ENCODE measurements at places on chromosomes 6 and 20.

DNA sequence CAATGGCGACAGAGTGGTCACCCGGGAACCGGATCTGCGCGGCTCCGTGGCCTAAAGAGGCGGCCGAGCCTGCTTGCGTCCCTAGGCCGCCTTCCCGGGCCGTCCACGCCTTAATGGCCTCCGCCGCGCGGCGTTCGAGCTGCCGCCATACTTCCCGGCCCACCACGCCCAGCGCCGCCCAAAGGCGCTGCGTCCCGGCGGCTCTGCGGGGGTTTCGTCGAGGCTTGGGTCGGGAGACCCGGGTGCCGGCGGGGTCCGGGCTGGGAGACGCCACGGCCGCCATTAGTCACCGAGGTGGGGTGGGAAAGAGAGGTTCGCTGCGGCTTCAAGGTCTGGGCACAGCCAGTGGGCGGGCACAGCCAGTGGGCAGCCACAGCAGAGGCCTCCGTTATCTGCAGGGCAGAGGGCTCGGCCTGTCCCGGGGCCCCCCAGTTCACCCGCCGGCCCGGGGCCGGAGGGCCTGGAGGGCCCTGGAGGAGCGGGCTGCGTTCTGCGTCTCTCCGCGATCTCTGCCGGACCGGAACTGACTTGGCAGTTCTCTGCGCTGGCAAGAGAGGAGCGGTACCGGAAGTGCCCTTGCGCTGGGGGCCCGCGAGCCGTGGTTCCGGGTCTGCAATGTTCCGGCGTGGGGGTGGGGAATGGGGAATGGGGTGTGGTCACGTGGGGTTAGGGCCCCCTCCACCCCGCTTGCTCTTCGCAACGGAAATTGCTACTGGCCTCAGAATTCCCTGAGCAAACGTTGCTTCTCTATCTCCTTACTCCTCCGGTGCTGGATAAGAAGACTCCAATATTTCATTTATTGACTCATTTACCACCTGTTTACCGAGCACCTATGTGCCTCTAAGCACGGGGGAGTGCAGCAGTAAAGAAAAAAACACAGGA, 82.3 kb downstream of the CNBD2 start:
- peak; percentile 91 for DNase-seq

- no peak for DNase-seq
These were observed 80.3 kb downstream of the TBC1D7 start for GRCh38 chr6:13248053-13248452.

DNA sequence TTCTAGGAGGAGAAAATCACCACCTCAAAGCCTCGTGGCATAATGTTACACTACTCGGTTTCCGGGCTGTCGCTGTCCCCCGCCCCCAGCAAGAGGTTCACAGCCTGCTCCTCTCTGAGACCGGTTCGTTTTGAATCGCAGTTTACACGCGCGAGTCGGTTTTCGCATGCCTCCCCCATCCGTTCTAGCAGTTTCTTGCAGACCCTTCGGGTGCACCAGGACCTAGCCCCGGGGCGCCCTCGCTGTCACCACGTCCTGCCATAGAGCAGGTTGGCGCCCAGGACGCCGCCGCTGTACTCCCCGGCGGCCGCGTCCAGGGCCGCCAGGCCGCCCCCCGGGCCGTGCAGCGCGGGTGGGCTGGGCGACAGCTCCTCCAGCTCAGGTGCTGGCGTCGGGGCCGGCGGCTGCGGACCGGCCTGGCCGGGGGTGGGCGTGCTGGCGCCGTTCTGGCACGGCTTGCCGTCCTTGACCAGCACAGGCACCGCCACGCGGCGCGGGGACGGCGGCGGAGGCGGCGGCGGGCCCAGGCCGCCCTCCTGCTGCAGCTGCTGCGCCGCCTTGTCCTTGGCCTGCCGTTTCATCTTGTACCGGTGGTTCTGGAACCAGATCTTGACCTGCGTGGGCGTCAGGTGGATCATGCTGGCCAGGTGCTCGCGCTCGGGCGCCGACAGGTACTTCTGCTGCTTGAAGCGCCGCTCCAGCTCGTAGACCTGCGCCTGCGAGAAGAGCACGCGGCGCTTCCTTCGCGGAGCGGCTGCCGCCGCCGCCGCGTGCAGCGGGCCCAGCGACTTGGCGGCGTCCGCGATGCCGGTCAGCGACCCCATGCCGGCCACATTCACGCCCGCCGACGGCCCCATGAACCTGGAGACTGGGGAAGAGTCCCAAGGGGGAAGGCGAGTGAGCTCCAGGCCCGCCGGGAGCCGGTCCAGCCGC, 1.4 kb downstream of the NKX2-4 start:
- no peak for DNase-seq

- DNase-seq, result no peak
These were observed 654 bp downstream of the CST11 start for GRCh38 chr20:23451956-23452487.

GRCh38 chr6:168994956-168995355, 258.7 kb downstream of the THBS2 start:
- DNase-seq, result no peak

DNA sequence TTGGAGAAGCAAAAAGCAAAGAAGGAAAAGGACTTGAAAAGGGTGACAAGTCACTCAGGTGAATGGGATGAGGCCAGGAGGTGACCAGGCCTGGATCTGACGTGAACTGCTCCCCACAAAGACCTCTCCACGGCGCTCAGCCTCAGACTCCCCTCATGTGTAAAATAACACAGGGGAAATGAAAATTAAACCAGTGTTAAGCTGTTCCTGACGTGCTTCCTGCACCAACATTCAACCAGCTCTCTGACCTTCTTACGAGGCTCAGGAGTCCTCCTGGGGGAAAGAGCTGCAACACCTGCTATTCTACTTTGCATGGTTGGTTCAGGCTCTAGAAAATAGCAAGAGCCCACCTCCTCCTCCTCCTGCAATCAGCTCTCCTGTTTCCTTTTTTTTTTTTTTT, 256.7 kb downstream of the ATXN1 start:
- DNase-seq, result no peak

DNA sequence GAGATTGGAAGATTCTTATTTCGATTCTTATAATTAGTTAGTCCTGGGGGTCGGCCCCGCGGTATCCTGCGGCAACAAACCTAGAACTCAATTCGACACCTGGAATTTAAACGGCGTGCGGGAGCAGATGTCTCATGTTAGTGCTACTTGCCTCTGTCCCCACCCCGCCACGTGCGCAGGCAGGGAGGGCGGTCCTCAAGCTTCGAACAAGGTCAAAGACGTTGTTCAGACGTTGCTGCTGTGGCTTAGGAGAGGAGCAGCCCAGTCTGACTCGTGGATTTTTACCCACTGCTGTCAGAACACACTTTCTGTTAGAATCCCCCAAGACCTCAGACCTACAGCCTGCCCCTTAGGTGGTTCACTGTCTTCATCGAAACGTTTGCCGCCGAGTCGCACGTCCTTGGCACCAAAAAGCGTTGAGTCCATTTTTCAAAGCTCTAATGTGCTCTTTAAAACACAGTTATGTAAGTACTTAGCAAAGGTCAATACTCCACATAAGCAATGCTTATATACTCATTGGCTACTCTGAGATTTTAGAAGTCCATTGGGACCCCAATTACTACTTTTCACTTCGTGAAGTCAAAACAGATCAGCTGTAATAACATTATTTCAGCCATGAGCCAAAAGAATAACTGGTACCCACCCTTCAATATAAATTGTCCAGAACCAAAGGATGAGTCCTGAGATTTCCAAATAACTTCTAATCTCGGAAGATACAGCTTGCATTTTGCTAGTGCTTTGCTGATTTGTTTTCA, 2.7 kb upstream of the C6orf62 start:
- no peak for DNase-seq

DNA sequence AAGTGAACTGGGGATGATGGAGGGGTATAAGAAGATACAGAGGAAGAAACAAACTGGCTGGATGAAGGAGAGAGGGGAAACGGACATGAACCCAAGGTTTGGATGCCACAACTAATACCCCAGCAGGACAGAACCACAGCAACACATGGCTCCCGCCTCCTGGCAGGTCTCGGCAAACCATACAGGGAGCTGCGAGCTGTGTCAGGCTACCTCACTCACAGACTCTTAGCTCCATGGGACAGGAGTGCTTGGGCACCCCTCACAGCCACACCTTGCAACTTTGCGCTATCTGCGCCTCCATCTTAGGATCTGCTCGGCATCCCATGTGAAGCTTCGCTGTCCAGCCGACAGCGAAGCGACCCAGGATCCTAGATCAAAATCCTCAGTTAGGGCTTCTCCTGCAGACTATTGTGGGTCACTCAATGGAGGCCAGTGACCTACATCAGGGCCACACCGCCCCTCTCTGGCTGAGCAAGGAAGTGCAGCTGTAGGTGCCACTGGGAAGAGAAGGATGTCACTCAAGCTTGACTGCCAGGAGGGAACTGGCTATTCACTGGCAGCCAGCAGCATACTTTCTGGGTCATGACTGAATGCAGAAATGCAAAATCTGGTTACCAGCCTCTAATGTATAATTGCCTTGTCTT, 174.4 kb upstream of the RIN2 start:
- DNase-seq, result peak; percentile 75

DNA sequence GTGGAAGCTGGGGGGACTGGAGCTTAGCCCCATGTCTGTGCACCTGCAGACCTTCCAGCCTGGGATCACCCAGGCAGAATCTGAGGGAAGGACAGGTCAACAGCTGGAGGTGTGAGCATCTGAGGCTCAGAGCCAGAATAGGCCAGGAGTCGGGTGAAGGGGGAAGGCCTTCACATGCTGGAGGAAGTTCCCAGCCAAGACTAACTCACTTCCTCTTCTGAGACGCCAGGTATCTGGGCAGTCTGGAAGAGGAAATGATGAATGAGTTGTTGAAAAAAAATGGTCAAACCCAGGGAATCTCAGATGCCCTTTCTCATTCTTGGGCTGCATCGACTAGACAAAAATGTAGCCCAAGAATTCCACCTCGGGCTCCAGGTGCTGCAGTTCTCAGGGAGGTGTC, 73.6 kb upstream of the TIAM2 start:
- no peak for DNase-seq

- peak; percentile 72 for DNase-seq
These were observed 52.2 kb downstream of the MARCKS start for GRCh38 chr6:113909224-113909856.

- no peak for DNase-seq
These were observed 53.9 kb downstream of the THBS2 start for GRCh38 chr6:169199625-169200335.

DNA sequence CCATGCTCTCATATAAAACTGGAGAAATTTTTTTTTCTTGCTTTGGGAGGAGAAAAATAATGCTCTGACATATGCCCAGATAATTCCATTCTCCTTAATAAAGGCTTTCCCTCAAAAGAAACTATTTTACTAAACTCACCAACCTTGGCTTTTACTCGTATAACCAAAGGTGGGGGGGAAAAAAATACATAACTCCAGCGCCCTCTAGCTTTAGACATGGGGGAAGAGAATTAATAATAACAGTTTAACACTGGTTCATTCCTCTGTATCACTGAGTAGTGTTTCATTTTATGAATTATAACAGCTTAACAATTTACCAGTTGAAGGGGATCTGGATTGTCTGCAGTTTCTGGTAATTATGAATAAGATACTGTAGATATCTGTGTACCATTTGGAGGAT, 1226.1 kb downstream of the GRIK2 start:
- peak; percentile 13 for DNase-seq

- no peak for DNase-seq
These were observed 124.6 kb downstream of the SYCP2 start for GRCh38 chr20:59808729-59809381.

GRCh38 chr6:104579310-104579863, 280.3 kb downstream of the HACE1 start:
- DNase-seq, result no peak

- no peak for DNase-seq
These were observed 23.6 kb upstream of the DNAAF9 start for GRCh38 chr20:3431109-3431508.

DNA sequence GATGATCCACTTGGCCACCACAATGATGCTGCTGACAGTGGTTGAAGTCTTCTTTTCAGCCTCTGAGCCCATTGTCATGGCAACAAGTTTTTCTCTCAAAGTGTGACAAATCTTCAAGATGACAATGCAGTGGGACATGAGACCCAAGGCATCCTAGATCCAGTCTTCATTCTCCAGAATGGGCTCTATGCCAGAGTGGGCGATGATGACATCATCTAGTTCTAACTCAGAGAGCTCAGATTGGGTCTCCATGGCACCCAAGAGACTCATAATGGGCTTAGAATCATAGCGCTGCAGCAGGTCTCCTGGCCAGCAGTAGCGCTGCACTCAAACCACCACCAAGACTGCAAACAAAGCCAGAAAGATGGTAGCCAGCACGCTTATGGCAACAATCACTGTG, 973.6 kb downstream of the EYS start:
- DNase-seq, result no peak

GRCh38 chr6:77548662-77549366, 85.5 kb upstream of the HTR1B start:
- DNase-seq, result no peak

GRCh38 chr20:33124261-33124660, 43.7 kb upstream of the BPIFA2 start:
- DNase-seq, result no peak

- no peak for DNase-seq
These were observed 19.1 kb upstream of the PRDM1 start for GRCh38 chr6:106066989-106067388.

GRCh38 chr6:140821196-140821595, 1311.5 kb upstream of the GJE1 start:
- peak; percentile 20 for DNase-seq

GRCh38 chr6:3977875-3978711, 100.8 kb downstream of the FAM217A start:
- DNase-seq, result peak; percentile 82

- no peak for DNase-seq
These were observed 55.0 kb upstream of the VSX1 start for GRCh38 chr20:25136643-25137559.

DNA sequence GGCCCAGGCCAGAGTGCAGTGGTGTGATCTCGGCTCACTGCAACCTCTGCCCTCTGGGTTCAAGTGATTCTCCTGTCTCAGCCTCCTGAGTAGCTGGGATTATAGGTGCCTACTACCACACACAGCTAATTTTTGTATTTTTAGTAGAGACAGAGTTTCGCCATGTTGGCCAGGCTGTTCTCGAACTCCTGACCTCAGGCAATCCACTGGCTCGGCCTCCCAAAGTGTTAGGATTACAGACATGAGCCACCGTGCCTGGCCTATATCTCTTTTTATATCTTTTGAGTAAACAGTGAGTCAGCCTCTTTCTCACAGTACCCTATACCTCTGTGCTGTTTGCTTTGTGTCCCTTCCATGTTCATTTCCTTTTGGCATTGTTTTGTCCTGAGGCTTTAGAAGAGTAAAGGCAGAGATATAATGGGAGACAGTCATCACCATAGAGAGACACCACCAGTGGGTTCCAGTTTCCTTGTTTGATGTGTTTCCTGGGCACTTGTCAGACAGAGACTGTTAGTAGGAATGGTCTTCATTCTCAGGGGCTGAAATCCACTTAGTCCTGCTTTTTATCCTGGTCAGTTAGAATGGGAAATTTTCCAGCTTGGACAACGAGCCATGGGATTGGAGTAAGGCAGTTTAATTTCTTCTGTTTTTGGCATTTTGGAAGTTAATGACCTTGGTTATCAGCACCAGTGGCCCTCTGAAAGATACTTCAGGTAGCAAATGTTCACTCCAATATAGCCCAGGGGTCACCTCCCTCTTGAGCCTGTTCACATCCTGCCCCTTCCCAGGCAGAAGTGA, 32.2 kb upstream of the ASXL1 start:
- DNase-seq, result peak; percentile 30
